Heart right ventricle (tissue), 16 donors: ENCODE measurements at places on chromosomes 11 and 22. TPM values are rescaled to one million over a fixed set of nuclear protein-coding genes. Genes with fewer than 3 reads are reported as not detected.

Gene CYP2R1
- 5.2 TPM for total RNA-seq

Gene SHISAL1
- 1.1 TPM for total RNA-seq

Gene OMP
- total RNA-seq: not detected

Gene P4HA3
- total RNA-seq: not detected

Gene SUN2
- 101 TPM for total RNA-seq

Gene INPPL1
- total RNA-seq: 97.7 TPM

DNA sequence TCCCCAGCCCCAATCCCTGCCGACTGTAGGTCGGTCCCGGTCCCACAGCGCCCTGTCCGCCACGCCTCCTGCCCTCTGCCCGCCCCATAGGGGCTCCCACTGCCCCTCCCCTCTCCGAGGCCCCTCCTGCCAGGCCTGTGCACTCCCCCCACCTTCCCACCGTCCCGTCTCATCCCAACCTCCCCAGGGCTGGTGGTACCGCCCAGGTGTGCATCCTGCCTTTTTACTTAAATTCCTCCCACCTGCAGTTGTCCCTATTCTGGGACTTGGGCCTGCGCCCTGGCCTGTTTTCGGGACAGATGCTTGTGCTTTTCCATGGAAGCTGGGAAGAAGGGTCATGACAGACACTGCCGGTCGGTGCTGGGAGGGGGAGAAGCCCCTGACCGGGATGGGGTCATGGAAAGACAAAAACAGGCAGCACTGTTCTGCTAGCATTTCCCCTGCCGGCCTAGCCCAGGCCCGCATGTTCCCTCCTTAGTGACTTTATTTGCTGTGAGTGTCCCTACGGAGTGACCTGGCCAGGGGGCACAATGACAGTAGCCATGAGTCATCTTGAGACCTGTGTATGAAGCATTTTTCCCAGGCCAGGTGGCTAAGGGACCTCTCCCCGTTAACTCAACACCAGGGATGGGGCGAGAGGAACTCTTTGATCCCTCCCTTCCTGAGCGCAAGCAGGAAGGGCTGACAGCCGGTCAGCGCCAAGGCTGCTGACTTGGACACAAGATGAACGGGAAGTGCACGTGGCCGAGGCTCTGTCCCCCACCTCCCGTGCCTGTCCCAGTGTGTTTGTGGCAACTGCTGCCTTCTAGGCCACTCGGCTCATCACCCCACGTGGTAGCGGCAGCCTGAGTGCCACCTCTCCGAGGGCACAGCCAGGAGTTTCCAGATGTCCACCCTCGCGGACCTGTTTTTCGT is 7.1 kb downstream of the TBX1 start:
- DNase-seq: peak; percentile 31

GRCh38 chr11:2578929-2579270 is 120.9 kb downstream of the KCNQ1OT1 start:
- no peak for DNase-seq

DNA sequence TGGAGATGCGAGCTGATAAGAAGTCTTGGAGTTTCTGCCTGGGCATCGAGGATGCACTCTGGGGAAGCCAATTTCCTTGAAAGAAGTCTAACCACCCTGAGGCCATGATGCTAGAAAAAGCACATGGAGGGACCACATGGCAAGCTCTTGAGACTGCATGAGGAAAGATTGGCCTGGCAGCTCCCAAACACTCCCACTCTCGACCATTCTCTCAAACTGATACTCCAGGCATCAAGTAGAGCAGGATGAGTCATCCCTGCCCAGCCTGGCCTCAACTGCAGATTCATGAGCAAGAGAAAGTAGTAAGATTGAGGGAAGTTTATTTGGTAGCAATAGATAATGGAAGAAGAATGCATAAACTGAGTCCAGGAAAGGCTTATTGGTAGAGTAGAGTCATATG is 194.3 kb downstream of the KIF18A start:
- no peak for DNase-seq

- no peak for DNase-seq
Measured at GRCh38 chr22:42299586-42300258, 29.3 kb upstream of the TCF20 start.

- no peak for DNase-seq
Measured at GRCh38 chr11:89452780-89453179, 38.4 kb downstream of the NOX4 start.

GRCh38 chr11:118605116-118605867 is 2.1 kb upstream of the PHLDB1 start:
- DNase-seq: peak; percentile 66

DNA sequence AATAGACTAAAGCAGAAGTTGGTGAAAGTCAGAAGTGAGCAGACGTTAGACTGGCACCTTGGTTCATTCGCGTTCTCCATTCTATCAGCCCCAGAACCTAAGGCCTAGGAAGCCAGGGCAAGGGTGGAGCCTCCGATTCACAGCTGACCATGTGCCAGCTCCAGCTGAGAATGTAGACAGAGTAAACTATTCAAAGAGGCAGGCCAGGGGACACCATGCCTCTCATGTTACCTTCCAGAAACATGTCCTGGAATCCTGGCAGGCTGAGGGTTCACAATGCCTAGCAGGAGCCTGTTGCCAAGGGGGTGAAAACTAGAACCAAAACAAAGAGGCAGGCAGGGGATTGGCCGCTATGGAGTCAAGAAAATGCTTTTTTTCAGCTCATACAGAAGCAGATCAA is 224.4 kb upstream of the POU2AF2 start:
- DNase-seq: no peak

DNA sequence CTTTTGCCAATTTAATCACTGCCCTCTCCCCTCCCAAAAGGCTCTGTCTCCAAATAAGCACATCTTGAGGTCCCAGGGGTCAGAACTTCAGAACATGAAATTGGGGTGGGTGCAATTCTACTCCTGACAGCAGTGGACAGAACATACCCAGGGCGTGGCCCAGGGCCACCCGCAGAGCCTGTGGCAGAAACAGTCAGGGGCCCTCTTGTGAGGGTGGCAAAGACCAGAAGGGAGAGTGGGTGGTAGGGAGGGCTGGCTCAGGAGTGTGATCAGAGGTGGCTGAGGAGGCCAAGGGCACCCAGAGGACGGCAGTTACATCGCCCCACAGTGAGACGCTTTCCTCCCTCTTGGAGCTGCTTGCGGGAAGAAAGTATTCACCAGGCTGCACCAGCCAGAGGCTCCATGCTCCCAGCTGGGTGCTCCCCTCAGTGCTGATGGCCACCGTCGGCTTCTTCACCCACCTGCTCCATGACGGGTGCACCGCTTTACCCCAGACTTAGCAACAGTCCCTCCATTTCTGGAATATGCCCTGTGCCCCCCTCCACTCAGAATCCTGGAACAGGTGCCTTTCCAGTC is 1388.0 kb downstream of the BRD1 start:
- no peak for DNase-seq

DNA sequence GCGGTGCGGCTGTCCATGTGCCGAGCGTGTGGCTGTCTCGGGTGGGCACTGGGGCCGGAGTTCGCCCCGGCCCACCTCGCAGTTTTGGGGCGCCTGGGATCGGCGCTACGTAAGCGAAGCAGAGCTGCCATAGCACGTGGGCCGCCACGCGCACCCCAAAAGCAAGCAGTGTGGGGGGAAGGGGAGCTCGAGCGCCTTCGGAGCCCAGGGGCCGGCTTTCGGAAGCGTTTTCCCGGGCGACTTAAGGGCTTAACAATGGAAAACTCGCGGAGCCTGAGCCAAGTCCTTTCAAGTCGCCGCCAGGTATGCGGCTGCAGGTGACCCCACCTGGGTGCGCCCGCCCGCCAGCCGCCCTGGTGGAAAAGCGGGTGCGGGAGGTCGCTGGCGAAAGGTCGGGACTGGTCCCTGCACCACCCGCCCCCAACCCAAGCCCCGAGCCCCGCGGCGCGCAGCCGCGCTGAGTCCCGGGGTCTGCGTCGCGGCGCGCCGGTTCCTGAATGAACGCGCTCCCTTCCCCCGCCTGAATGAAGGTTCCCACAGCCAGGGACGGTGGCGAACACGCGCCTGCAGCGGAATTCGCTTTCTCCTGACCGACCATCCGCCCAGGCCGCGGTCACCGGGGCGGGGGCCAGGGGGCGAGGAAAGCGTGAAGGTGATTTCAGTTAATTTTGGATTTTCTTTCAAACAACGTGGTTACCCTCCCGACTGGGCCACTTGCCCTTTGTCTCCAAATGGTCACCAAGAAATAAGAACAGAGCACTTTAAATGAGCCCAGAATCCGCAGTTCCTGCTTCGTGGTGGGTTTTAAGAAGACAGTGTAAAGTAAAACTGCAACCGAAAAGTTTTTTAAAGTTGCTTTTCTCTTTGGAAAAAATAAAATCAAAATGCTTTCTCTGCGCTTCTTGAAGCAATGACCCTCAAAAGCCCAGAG is 2.8 kb upstream of the CCND1 start:
- peak; percentile 69 for DNase-seq

DNA sequence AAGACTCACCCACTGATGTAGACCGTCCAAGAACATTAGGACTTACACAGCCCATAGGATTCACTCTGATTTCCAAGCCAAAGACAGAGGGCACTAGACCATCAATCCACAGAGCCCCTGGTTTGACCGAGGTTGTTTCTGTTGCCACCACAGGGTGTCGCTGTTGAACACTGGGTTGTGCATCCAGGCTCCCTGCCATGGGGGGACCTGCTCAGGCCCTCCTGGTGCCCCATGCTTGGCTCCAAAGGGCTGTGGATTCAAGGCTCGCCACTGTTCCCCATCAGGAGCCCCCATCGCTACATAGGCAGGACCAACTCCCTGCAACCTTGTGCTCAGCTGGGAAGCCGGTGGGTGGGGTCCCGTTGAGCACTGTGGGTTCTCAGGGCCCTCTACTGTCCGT is 128.0 kb upstream of the ANO1 start:
- DNase-seq: no peak

DNA sequence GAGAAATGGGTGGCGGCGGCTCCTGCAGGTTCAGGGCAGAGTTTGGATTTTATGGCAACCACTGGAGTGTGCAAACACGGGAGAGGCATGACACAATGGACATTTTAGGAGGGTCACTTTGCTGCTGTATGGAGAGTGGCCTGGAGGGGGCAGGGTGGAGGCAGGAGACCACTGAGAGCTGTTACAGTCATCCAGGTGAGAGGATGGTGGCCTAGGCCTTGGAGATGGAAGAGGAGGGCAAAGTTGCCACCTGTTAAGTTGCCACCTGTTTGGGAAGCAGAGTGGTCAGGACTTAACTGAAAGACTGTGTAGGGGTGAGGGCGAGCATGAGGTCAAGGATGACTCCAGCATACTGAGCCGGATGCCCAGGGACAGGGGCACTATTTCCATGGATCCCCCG is 2.3 kb upstream of the RAD9A start:
- peak; percentile 50 for DNase-seq

DNA sequence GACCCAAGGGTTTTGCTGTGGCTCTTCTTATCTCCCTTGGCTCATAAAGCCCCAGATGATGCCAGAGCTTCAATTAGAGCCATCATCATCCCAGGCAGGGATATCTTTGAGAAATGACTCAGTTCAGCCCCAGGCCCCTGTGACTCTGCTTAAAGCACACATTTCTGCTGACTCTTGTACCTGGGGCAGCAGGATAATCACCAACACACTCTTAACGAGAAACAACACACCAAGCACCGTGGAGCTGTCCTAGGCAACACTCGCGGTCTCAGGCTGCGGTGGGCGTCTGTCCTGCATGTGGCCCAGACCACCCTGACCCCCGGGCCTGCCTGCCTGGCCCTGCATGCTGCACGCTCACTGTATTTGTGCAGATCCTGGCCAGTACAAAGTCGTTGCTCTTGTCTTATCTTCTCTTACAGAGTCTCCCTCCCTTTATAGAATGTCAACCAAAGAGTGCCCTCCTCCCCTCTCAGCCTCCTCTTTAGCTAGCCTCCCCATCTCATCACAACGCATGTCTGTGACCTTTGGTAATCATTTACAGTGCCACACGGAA is 114.2 kb upstream of the PARVA start:
- no peak for DNase-seq

- no peak for DNase-seq
Measured at GRCh38 chr11:119344291-119345010, 2.1 kb downstream of the MFRP start.

- DNase-seq: no peak
Measured at GRCh38 chr11:33696411-33696810, 4.2 kb downstream of the C11orf91 start.

DNA sequence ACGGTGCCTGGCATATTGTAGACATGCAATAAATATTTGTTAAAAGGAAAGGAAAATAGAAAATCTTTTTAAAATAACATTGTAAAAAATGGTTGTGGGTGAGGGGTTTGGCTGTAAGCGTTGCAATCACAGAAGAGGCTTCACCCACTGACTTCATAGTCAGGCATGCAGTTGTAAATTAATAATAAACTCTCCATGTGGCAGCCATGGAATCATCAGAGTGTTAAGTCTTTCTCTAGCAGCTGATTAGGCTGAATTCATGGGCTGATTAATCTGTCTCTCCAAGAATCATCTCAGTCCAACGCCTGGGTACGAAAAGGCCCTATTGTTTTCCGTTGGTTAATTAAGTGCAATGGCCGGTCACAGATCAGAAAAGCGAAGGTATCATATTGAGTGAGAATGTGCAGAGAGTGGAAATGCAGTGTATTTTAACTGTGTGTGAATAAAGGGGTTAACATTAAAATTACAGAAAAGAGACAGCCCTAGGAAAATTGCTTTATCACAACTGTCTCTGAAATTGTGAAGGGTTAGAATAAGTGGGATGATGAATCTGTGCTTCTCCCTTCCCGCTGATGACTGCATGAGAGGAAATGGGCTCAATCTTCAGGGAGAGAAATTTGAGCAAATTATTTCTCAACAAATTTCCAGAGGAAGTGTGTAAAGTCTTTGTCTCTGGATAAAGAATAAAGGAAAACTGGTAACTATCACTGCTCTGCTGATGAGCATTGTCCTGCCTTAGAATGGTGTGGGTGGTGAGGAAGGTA is 269.0 kb downstream of the FAM76B start:
- DNase-seq: no peak

- DNase-seq: no peak
Measured at GRCh38 chr11:116096272-116096995, 592.2 kb upstream of the CADM1 start.

- no peak for DNase-seq
Measured at GRCh38 chr11:46064221-46064620, 57.0 kb downstream of the PHF21A start.

DNA sequence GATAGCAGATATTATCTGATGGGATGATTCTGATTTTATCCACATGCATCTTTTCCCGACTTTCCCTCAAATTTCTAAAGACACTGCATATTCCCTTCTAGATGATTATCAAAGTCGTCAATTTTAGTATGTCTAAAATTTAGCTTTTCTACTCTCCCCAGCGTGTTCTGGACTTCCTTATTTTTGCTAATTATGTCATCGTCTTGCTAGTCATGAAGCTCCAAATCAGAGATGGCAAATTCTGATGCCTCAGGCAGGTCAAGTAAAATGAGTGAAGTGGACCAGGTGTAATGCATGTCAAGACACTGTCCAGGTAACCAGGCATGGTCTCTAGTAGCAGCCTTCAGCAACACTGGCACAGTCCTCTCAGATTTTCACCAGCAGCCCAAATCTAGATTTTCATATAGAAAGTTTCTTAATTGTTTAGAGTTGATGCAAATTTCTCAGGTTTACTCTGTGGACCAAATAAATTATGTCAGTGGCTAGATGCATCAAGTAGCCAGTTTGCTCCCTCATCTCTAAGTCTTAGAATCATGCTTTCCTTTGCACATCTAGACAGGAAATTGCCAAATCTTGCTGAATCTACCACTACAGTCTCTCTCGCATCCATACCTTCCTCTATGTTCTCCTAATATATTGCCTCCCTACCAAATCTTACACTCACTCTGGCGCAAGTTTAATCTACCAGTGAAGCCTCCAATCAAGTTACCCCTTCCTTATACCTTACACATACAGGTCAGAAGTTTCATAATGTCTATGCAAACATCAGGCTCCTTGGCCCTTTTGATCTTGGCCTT is 10.6 kb downstream of the HSD17B12 start:
- DNase-seq: no peak

GRCh38 chr22:46004105-46004866 is 27.3 kb upstream of the WNT7B start:
- DNase-seq: no peak

- DNase-seq: peak; percentile 57
Measured at GRCh38 chr11:3626250-3626960, 15.4 kb downstream of the ART5 start.
